Stimulated activated CD8-positive, alpha-beta memory T cell treated with anti-CD3 and anti-CD28 coated beads, Interleukin-15, amount 100 ng/mL, for 4 hours (primary cell): ENCODE measurements at places on chromosomes 12 and 14.

GRCh38 chr12:67928621-67929383, 60.4 kb upstream of the IFNG-AS1 start:
- DNase-seq = no peak

- no peak for DNase-seq
These were observed 80.4 kb downstream of the EML1 start for GRCh38 chr14:99873653-99874052.

DNA sequence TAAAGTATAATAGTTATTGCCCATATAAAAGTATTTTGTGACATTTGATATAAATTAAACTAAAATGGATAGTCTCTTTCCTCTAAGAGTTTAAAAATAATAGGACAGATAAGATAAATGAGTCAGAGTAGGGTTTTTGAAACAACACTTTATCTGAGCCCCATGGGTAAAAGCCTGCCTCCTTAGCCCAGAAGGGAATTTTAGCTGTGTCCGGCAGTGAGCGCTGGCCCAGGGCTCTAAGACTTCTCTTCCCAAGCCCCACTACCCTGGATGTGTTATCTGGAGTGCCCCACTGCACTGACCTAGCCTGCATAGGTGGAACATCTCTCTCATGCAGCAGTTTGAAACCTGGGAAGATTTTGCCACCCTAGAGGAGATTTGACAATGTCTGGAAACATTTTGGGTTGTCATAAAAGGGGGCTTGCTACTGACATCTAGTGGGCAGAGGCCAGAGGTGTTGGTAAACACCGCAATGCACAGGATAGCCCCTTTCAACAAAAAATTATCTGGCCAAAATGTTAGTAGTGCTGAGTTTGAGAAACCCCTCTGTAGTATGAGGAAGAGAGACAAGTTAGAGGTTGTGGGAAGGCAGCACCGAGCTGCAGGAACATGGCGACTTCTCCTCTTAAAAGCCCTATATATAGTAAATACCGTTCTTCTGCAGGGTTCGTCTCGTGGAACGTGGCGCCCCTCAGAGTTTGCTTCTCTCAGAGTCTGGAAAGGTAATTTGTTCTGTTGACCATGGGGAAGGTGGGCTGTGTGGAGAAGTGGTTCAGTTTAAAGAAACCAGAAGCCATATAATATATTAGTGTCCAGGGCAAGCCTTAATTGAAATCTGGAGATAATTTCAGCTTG, 29.3 kb upstream of the ATF1 start:
- DNase-seq = no peak

DNA sequence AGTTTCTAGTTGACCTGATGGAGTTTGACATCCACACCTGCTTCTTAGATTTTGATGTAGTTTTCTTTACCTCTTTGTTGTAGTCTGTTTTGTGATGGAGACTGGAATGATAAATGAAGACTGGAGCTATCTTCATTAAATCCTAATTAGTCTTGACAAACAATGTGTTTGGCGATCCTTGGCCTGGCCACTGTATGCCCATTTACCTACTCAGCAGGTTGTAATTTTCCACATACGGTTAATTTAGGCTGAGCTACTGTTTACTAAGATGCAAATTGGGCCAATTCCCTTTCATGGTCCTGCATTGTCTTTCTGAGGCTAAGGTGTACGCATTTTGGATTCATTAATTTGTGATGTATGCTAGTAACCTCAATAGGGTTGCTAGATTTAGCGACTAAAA, at the start of gene TAS2R7:
TSS of gene TAS2R7 (minus strand) at position 41 of the 400 bp plus-strand sequence. CDS start 57 bp downstream, outside the sequence.
- no peak for DNase-seq

DNA sequence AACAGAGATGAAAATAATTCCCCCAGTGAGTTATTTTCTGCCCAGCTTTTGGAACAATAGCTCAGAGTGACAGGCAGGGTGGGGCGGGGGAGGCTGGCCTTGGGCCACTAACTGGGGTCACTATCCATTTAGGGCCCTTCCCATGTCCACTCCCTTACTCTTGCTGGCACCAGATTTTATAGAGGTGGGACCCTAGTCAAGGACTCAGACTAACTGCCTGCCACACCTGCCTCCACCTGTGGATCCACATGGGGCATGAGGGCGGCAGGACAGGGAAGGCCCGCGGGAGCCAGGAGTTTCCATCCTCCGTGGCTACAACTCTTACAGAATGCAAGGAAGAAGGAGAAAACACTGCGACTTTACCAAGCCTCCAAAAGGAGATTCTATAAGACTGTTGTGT, 10.1 kb downstream of the VDR start:
- no peak for DNase-seq

- DNase-seq = no peak
These were observed 649 bp upstream of the SALL2 start for GRCh38 chr14:21526672-21527317.

DNA sequence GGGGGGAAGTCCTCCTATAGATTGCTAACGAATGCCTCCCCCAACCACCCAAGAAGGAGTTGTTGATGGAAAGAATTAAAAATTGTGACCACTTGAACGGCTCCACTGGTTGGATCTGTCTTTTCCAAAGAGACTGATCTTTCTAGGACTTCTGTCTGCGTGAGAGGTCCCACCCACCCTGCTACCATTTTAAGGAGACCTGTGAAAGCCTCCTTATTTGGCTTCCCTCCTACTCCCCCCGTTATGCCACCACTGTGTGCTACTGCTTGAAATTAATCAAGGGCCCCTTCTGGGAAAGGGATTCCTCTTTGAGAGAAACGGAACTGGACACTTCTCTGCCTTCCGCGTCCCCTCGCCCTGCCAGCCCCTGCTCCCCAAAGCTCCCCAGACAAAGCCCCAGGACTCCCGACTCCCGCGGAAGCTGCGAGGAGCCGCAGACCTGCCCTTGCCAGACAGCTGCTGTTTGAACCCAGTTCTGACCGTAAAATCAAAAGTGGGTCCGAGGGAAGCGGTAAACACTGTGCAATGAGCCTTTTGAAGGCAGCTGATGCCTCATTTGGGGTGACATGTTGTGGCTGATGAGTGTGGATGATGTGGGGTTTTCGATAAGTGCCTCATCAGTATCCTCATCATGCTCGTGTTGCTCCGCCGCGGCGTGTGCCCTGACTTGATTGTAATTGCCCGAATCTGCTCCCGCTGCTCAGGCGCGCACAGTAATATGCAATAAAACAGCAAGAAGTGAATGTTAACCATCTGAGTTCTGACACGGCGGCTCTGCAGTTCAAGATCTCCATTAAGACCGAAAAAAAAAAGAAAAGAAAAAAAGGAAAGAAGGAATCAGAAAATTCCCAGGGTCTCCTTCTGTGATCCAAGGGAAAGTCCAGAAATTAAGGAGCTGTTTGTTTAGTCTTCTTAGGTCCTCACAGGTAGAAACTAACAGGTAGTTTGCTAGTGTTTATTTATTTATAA, 48.2 kb downstream of the MBIP start:
- DNase-seq = no peak

- DNase-seq = no peak
These were observed 133.1 kb downstream of the TMEM30B start for GRCh38 chr14:61147831-61148549.

- no peak for DNase-seq
These were observed 123.0 kb downstream of the CPNE8 start for GRCh38 chr12:38782359-38782758.

DNA sequence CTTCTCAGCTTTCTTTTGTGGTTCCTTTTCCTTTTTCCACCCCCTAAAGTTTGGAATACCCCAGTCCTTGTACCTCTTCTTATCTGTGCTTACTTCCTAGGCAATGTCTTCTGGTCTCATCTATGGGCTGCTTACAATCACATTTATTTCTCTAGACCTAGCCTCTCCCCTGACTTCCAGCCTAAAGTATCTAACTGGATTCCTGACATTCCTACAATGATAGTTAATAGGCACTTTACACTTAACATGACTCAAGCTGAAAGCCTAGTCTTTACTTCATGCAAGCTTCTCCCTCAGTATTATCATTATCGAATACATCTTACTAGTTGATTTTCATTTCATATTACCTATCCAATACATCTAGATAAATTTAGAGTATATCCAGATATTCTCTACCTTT, 21.2 kb downstream of the CLECL1 start:
- no peak for DNase-seq

DNA sequence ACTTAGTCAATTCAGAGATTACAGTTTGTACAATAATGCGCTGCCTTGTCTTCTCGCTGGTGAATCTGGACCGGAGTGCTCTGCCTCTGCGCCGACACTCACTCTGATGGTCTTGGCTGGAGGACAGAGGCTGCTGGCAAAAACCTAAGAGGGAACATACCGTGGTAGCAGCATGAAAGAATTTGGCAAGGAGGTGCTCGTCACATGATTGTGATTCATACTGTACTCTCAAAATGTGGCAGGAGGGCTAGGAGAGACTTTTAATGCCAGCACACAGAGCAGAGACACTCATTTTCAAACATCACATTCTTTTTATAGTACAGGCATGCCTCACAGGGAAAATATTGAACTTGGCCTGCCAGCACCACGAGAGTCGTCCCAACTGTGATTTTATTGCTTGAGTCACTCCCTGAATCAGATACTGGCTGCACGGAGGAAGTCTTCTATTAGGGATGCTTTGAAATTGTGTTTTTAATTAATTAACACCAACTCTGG, 67.8 kb downstream of the HMGA2 start:
- DNase-seq = no peak

- DNase-seq = no peak
These were observed 13.3 kb downstream of the GLIPR1L2 start for GRCh38 chr12:75404231-75404630.

DNA sequence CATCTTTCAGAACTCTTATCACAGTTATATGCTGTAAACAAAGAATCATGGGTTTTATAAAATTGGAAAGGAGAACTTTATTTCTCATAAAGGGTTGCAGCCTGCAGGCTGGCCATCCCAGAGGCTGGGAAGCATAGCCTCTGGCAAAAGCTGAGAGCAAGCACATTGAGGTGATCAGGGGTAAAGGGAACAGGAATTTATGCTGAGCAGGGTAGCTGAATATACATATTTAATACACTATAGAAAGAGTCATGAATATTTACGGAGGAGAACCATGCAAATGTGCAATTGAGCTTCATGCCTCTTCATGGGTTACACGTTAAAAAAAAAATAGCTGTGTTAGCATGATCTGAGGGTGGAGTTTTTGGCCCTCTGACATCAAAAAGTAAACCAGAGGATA, 653.3 kb downstream of the NRXN3 start:
- DNase-seq = no peak

DNA sequence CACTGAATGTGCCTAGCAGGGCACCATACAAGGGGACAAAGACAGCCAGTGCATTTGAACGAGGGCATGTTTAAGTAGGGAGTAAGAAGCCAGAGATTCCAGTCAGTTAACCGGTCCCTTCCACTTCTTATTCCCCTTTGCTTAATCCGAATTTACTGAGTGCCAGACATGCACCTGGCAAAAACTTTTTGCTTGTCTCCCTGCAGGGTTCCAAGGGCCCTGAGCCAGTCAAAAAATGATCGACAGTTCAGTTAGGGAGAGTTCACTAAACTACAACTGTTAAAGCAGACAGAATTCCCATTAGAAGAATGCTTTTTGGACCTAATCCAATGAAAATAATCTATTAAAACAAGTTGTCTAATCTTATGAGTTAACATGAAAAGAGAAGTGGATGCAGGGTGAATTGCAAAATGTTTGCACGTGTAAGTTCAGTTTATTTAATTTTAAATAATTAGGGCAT, 193.8 kb downstream of the TMTC2 start:
- no peak for DNase-seq

DNA sequence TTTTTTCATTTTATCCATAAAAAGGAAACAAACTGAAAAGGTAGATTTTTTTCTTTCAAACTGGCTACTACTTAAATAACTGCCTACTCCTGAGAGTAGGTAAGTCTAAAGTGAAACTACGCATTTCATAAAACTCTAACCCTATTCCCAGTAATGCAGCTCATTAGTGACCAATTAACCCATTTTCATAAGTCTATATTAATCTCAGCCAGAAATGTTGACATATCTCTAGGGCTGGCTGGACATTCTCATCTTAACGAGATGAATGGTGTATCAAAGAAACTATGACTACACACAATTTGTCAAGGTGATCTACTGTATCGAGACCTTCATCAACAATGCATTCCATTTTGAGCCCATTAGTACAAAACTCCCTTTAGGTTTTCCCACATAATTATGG, 57.2 kb downstream of the EPS8 start:
- no peak for DNase-seq

DNA sequence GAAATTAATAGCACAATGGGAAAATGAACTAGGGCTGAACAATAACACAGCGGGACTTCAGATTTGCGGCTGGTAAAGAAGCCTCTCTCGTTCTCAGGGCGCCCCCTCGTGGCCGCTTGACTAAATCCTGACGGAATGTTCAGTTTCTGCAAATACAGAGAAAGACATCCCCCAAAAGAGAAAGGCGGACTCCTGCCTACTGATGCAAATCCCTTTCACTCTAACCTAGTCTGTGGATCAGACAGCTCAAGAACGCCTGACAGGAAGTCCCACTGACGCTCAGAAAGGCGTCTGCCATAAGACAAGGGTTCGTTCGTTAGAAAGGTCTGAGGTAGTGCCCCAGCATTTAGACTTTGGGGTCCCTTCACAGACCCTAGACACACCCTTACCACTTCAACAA, 2.5 kb downstream of the NUAK1 start:
- DNase-seq = peak; percentile 29

DNA sequence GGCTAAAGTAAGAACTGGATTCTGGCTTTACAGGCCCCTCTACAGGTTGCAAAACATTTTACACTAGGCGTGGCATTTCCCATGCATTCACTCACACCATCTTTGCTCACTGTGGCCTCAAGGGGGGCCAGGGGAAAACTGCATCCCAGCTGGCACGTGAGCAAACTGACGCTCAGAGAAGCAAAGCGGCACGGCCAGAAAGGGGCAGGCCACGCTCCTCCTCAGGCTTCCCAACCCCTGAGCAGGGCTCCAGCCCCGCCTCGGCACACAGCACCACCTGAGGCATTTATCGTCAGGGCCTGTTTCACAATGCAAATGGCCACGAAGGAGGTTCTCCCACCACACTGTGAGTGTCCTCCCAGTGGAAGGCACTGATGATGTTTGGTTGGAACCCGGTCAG, 90.8 kb downstream of the BCL11B start:
- DNase-seq = no peak

DNA sequence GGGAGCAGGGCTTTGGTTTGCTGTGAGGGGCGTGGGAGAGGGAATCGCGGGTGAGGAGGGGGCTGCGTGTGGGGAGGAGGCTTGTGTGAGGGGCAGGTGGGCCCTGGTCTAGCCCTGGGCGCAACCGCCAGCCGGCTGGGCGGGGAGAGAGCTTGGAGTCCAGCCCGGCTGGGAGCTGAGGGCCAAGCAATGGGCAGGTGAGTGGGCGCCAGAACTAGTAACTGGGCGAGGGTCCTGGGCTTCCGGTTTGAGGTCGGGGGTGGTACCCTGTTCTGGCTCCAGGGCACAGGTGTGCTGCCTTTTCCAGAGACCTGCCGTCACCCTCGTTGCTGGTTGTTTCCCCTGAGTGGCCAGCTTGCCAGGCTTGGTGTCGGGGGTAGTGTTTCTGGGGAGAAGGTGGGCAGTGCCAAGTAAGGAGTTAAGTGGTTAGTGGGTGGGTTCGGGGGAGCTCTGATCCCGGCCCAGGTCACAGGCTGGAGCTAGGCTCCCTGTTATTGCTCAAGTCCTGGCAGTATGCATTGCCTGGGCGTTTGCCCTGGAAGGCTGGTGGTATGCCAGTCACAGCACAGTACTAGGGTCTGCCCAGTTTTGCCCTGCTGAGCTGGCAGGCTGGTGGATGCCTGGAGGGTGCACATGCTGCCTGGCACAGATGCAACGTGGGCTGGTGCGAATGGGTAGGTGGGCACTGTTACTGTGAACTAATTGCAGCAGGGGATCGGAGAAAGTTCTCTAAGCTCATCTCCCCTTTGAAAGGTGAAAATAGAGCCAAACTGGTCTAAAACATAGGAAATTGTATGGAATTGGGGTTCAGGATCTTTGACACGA, 683 bp downstream of the CIPC start:
- DNase-seq = no peak

- no peak for DNase-seq
These were observed 1354.9 kb upstream of the TMEM132C start for GRCh38 chr12:126912111-126912510.
